Endodermal cell (in vitro differentiated cells): ENCODE measurements at places on chromosomes 7 and 10. TPM values are rescaled to one million over a fixed set of nuclear protein-coding genes. Genes with fewer than 3 reads are reported as not detected.

The BHLHA15 gene
- 0.86 to 1.5 TPM (median 0.92 TPM) in 3 replicates for total RNA-seq

DNA sequence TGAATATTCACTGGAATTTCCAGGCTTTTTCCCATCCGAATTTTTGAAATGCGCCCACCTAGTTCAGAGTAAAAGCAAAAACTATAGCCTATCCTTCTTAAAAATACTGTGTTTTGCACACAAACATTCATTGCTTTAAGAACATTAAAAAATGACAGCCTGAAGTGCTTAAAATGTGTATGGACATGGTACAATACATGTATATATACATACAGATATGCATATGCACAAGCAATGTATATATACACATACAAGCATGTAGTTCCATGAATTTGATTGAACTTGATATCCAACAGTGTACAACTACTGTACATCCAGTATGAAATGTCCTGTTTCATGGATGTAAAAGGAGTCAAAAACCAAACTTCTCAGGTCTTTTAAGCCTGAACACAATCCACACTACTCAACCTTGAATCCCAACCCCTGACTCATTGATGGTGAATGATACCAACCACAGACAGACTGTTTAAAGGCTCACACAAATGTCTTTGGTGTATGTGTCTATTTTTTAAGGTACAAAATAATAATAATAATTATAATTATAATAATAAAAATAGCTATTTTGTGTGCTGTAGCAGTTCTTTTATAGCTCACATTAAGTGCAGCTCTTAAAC is 14.8 kb downstream of the INHBA start:
- H3K36me3 ChIP-seq = no peaks in the 10 kb centered on the region
- DNase-seq = no peak
- no peak overlapping the region for H3K4me3 ChIP-seq
- H3K27ac ChIP-seq = no peak overlapping the region
- H3K4me1 ChIP-seq = no peaks in the 10 kb centered on the region
- H3K27me3 ChIP-seq = no peaks in the 10 kb centered on the region

GRCh38 chr7:120997882-120998474 is 9.5 kb downstream of the CPED1 start:
- H3K4me1 ChIP-seq = no peaks in the 10 kb centered on the region
- H3K27me3 ChIP-seq = no peaks in the 10 kb centered on the region
- no peak overlapping the region for H3K27ac ChIP-seq
- H3K36me3 ChIP-seq = no peaks in the 10 kb centered on the region

DNA sequence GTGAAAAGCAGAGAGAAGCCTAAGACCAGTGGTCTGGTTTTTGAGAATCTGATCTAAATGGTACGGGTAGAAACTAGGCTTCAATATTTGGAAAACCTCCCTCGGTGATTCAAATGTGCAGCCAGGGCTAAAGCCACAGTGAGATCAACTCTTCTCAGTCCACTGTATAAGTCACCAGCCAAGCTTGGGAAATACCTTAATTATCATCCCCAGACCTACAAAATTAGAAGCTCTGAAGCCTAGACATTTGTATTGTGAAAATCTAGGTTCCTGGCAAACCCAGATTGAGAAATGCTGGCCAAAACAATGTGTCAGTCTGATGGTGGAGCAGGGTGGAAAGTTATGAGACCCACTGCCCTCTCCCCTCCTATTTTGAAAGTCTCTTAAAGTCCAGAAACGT is 131.7 kb downstream of the DGKI start:
- no peaks in the 10 kb centered on the region for H3K27me3 ChIP-seq
- no peaks in the 10 kb centered on the region for H3K36me3 ChIP-seq
- no peak overlapping the region for H3K27ac ChIP-seq
- DNase-seq = no peak
- H3K4me1 ChIP-seq = no peaks in the 10 kb centered on the region
- no peak overlapping the region for H3K4me3 ChIP-seq

The GPR85 gene
- total RNA-seq = 0.13 TPM in 1 of 3 replicates, not detected in the others

DNA sequence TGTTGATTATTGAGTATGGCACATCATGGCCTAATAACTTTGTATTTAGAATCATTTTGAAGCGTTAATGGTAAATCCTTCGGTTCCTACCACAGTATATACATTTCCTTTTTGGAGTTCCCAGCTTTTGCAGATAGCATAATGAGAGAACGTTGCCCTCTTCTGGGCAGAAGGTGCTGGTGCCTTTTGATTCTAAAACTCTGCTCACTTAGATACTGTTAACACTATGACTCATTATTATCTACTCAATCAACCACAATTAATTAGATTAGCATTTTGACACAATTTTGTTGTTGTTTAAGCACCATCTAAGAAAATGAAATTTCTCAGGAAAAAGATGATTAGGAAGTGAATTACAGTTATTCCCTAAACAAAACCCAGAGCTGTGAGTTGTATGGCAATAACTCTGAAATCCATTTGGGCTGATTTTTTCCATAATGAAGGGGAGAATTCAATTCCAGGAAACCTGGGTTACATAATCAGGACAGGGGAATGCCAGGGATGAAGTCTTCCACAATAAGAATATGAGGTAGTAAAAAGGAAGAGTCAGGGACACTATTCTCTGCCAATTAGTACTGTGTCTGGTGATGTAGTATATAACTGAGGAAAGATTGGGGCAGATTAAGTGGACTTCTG is 11.5 kb upstream of the DLD start:
- peak; percentile 64 for DNase-seq
- H3K4me3 ChIP-seq = no peak overlapping the region
- no peaks in the 10 kb centered on the region for H3K36me3 ChIP-seq
- peaks cover 5% of the 10 kb centered on the region for H3K27me3 ChIP-seq
- H3K27ac ChIP-seq = no peak overlapping the region
- H3K4me1 ChIP-seq = no peaks in the 10 kb centered on the region

GRCh38 chr7:66099551-66100407 is 14.9 kb upstream of the CRCP start:
- peak overlapping the region; percentile 71 for H3K4me3 ChIP-seq
- peak; percentile 88 for DNase-seq
- H3K36me3 ChIP-seq = no peaks in the 10 kb centered on the region

GRCh38 chr7:119571666-119572065 is 701.3 kb upstream of the KCND2 start:
- H3K4me1 ChIP-seq = no peaks in the 10 kb centered on the region
- no peaks in the 10 kb centered on the region for H3K36me3 ChIP-seq
- no peak overlapping the region for H3K4me3 ChIP-seq
- H3K27me3 ChIP-seq = no peaks in the 10 kb centered on the region

DNA sequence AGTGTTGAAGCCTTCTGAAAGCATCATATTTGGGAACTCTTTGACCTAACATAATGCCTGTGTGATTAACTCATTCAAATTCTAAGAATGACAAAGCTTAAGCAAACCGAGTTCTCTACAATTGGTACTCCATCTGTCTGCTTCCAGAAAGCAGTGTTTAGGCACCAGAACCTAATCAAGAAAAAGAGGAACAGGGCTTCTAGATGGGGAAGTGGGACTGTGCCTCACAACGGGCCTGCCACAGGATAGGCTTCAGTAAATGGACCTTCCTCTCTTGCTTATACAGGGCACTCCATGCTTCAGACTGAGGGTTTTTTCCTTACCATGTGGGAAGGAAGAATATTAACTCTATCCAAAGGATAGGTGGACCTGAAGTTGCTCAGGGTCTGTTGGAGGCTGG is 808.1 kb downstream of the XPNPEP1 start:
- H3K27me3 ChIP-seq = no peaks in the 10 kb centered on the region
- no peaks in the 10 kb centered on the region for H3K36me3 ChIP-seq
- no peak overlapping the region for H3K4me3 ChIP-seq
- no peak overlapping the region for H3K27ac ChIP-seq

The TCTN3 gene
- 55.2 and 57.7 TPM in 2 replicates for total RNA-seq
